ENCODE measurements at places on chromosomes 5 and 9. TPM values are rescaled to one million over a fixed set of nuclear protein-coding genes. Genes with fewer than 3 reads are reported as not detected.

The ARL10 gene
- total RNA-seq: 5.4 TPM

The LMBRD2 gene
- total RNA-seq: 16.9 TPM

The FAM53C gene
- 25.5 TPM for total RNA-seq

The ECSCR gene
- 0.45 TPM for total RNA-seq

The VLDLR gene
- total RNA-seq: 3.9 TPM

The EPB41L4B gene
- total RNA-seq: not detected

The PCDHB11 gene
- total RNA-seq: not detected

The DNAI1 gene
- not detected for total RNA-seq

The GZMA gene
- 165 TPM for total RNA-seq

The ANXA2R gene
- 29.5 TPM for total RNA-seq

The SH3RF2 gene
- 0.27 TPM for total RNA-seq

The HRCT1 gene
- total RNA-seq: not detected

The DBH gene
- total RNA-seq: not detected

The BRINP1 gene
- total RNA-seq: not detected

The CDC20B gene
- 0.12 TPM for total RNA-seq

The PCDHGC4 gene
- not detected for total RNA-seq

The TPD52L3 gene
- not detected for total RNA-seq

The ADAM19 gene
- total RNA-seq: 127 TPM

The PRRX2 gene
- 0.15 TPM for total RNA-seq

The DIAPH1 gene
- total RNA-seq: 297 TPM

The FCHO2 gene
- total RNA-seq: 0.57 TPM

The MARVELD2 gene
- total RNA-seq: 0.07 TPM

The SIL1 gene
- 9.4 TPM for total RNA-seq

The GSN gene
- total RNA-seq: 2.9 TPM
